Left kidney (tissue), 8 donors: ENCODE measurements at places on chromosomes 2 and 18. TPM values are rescaled to one million over a fixed set of nuclear protein-coding genes. Genes with fewer than 3 reads are reported as not detected.

IL37 gene
- 0.40 TPM for polyA plus RNA-seq

RAX gene
- not detected for polyA plus RNA-seq

GRCh38 chr2:77864426-77864825 is 342.2 kb upstream of the LRRTM4 start:
- no peak for DNase-seq

DNA sequence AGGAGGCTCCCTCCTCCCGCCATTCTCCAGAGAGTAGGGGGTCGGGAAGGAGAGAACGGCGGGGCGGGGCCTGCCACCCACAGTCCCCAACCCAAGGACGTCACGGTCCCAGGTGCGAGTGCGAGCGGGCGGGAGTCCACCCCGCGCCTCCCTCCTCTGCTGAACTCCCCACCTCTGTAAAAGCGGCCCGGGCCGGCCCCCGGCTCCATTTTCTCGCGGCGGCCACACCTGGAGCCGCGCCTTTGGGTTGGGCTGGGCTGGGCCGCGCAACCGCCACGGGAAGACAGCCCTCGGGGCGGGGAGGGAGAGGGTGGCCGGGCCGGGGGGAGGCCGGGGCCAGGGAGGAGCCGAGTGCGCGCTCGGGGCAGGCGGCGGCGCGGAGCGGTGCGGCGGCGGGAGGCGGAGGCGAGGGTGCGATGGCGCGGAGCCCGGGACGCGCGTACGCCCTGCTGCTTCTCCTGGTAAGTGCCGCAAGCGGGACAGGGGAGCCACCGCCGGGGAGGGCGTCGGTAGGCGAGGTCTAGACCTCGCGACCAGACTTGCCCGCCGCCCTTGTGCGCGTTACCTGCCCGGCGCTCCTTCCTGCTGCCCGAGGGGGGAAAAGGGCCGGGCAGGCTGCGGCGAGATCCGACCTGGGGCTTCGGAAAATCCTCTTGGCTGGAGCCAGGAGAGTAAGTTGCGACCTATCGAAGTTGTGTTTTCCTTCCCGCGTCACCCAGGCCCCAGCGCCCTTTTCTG is at the start of gene DSG2:
Gene DSG2 (plus strand): TSS at position 342 of the 738 bp plus-strand sequence. CDS start 75 bp downstream, at position 417.
- peak; percentile 53 for DNase-seq

- no peak for DNase-seq
Measured at GRCh38 chr2:190280565-190281350, 38.9 kb downstream of the HIBCH start.

GRCh38 chr2:25330273-25330672 is 11.5 kb downstream of the DNMT3A start:
- DNase-seq, result no peak

GRCh38 chr2:1682181-1682440 is 62.2 kb downstream of the PXDN start:
- DNase-seq, result no peak

DNA sequence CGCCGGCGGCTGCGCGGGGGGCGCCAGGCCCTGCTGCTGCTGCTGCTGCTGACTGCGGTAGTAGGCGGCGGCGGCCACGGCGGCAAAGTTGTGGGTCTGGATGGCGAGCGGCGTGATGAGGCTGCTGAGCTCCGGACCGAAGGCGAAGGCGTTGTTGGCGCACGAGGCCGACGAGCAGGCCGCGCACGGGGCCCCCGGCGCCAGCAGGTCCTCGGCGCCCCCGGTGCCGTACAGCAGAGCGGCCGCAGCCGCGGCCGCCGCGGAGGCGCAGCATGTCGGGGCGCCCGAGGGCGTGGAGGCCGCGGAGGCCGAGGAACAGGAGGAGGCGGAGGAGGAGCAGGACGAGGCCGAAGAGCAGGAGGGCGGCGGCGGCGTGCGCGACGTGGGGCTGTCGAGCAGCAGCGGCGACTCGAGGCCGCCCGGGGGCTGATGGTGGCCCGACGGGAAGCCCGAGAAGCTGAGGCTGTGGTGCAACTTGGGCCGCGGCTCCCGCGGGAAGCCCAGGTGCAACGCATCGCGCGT is 1.8 kb downstream of the ZFP36L2 start:
- DNase-seq, result no peak

DNA sequence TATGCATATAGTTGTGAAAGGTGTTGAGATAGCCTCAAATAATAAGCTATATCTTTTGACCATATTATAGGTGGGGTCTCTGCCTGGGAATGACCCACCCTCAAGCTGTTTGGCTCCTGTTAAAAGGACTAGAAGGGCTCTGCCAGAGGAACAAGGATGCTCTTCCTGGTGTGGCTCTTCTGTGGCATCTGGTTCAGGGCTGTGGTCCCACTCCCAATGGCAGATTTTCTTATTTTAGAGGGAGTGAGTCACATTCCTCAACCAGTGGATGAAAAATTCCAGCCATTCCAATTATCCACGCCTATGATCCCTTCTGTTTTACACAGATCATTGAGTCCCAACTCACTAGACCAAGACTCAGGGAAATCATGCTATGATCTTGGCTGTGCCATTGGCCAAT is 119.9 kb downstream of the PARD3B start:
- no peak for DNase-seq

DNA sequence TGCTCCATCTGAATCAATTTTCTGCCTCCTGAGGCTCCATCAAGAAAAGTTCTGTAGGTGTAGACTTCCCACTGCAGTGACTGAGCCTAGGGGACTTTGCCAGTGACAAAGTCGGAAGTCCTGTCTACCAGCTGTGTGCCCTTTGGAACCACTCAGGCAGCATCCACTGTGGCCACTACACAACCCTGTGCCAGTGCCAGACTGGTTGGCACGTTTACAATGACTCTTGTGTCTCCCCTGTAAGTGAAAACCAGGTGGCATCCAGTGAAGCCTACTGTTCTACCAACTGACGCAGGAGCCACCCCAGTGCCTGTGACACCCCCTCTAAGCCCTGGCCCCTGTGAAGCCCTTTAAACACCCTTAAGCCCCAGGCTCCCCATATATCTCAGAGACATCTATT is 132.1 kb upstream of the SERPINE2 start:
- DNase-seq, result no peak

DNA sequence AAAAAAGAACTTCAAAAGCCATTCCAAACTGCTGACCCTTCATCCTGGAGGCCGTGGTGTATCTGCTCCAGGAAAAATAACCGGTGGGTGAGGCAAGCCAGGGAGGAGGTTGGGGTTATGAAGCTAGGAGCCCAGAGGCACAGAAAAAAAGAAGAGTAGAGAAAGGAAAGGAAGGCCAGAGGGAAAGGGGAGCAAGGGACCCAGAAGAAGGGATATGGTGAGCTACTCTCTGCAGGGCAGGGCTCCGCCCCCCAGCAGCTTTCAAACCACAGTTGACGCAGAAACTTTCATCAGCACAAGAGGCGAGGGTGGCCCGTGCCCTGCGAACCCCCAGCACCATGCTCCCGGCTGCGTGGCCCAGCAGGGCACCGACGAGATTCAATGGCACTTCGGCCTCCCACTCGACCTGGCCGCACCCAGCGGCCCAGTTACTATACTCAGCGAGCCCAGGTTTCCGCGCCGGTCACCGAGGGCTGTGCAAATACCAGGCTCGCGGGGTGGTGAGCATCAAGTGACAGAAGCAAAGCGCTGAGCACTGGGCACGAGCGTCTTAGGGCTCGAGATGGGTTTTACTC is 665 bp downstream of the MCM6 start:
- DNase-seq, result peak; percentile 52

IL1A gene
- 0.17 TPM for polyA plus RNA-seq

PIEZO2 gene
- polyA plus RNA-seq, result 23.7 TPM

HES6 gene
- polyA plus RNA-seq, result 3.7 TPM

DNA sequence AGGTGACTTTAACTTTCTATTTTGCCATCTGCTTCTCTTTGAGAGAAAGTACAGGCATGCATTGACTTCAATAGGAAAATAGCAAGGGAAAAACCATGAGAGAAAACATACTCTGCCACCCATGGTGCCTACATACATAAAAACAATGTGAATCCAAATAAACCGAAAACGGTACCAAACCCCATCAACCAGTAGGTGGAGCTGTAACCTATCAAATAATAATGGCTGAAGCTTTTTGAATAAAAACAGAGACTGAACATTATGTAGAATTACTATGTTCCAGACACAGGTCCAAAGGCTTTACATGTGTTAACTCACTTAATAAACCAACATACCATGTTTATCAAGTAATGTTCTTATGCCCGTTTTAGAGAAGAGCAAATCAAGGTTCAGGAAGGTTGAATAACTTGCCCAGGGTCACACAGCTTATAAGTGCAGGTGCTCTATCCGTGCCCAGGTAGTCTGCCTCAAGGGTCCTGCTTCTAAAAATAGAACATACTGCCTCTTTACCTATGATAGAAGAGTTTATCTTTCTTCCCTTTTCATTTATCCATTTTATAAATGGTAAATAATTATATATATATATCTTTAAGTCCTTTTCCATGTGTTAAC is 293.9 kb upstream of the SYT4 start:
- peak; percentile 67 for DNase-seq

- DNase-seq, result no peak
Measured at GRCh38 chr18:62037012-62037742, 144.4 kb upstream of the RNF152 start.

- no peak for DNase-seq
Measured at GRCh38 chr2:206799083-206799482, 33.7 kb downstream of the FASTKD2 start.

DNA sequence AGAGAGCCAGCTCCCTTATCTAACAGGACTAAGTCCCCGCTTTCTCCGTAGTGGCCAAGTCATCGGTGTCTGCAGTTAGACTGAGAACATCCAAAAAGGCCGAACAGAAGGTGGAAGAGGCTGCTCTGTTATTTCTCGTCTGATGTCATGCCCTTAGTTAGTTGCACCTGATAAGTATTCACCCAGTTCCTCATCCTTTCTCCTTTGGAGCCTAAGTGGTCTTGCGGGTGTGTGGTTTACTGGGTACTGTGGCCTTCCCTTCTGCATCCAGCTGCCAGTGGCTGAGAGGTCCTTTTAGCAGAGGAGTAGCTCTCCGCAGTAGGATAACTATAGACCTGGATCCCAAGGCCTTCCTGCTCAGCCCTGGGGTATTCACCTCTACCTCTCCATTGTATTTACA is 211.6 kb downstream of the BCL2 start:
- no peak for DNase-seq

DNA sequence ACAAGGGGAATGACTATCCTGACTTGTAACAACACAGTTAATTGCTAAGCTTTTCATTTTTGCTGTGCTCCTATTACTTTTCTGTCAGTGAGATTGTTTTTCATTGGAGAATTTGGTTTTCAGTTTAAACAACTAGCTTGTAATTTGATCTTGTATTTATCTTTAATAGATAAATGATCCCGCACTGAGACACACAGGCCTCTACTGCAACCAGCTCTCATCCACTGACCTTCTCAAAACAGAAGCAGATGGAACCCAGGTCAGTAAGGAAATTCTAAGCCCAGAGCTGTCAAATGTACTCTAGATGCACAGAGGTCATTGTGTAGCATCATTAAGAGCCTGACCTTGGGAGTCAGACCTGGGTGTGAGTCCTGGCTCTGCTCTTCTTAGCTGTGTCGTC is 30.7 kb downstream of the PTRHD1 start:
- no peak for DNase-seq

SRD5A2 gene
- 0.13 TPM for polyA plus RNA-seq

MOGAT1 gene
- 0.27 TPM for polyA plus RNA-seq

- no peak for DNase-seq
Measured at GRCh38 chr2:209311948-209312347, 111.9 kb upstream of the MAP2 start.

CFAP65 gene
- 0.28 TPM for polyA plus RNA-seq

DTNA gene
- 22.7 TPM for polyA plus RNA-seq

GRCh38 chr2:96528006-96528699 is 8.4 kb upstream of the ARID5A start:
- DNase-seq, result no peak

TLX2 gene
- polyA plus RNA-seq, result 0.07 TPM

GRCh38 chr2:29174937-29175336 is 59.7 kb downstream of the CLIP4 start:
- DNase-seq, result no peak

HNRNPA3 gene
- 794 TPM for polyA plus RNA-seq

GNAL gene
- 4.9 TPM for polyA plus RNA-seq

- no peak for DNase-seq
Measured at GRCh38 chr2:37529830-37530415, 141.5 kb downstream of the CDC42EP3 start.

UGT1A8 gene
- not detected for polyA plus RNA-seq

DNA sequence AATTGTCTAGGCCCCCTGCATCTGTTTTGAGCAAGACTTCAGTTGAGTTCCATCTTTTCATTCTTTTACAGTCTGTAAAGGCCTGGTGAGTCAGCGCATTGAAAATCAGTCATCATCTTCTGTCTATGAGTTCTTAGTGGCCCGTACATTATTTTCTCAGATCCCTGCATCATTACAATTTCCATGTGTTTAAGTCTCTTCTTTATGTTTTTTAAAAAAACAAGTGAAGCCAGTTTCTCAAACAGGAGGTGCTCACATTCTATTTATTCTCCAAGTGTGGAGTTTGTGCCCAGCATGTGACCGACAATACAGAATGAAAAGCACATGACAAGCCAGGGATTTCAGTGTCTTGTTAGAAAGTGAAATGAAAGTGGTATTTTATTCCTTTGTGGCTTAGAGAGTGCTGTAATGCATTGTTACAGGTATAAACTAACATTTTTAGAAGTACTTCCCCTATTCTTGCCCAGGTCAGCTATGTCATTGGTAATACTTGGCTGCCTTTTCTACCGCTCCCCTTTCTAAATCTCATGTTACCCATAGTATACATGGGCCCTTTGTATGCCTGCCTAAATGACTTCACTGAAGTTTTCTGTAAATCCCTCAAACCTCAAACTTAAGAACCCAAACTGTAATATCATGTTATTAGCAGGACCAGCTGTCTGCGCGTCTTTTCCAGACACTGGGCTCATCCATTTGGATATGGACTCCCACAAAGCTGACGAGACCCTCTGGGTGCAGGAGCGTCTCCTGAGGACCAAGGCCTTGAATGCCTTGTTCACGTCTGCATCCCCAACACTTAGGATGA is 67.6 kb downstream of the FEZ2 start:
- DNase-seq, result no peak

UPP2 gene
- 11.2 TPM for polyA plus RNA-seq

RNASEH1 gene
- 21.2 TPM for polyA plus RNA-seq

GRCh38 chr2:24448797-24449196 is 42.3 kb upstream of the NCOA1 start:
- DNase-seq, result no peak

NABP1 gene
- polyA plus RNA-seq, result 39.5 TPM

DNA sequence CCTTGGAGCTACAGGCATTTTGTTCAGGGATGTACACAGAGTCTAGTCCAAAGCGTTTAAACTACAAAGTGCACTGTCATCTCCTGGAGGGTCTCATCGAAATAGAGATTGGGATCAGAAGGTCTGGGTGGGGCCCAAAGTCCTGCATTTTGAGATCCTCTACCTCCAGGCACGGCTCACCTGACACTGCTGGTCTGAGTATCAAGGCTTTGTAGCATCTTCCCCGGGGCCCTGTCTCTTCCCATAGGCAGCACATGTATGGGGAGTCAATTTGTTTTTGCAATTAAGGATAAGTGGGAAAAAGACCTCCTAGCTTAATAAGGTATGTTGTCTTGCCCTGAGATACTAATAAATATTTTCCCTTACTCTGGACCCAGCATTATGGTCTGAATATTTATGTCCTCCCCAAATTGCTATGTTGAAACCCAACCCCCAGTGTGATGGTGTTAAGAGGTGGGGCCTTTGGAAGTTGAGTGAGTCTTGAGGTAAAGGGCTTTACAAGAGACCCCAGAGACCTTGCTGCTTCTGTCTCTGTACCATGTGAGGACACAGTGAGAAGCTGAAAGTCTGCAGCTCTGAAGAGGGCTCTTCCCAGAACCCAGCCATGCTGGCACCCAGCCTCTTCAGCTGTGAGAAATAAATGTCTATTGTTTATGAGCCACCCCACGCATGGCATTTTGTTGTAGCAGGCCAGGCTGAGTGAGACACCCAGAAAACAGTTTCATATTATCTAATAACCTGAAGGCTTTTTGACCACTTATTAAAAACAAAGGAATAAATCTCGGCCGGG is 258.7 kb upstream of the HS6ST1 start:
- no peak for DNase-seq
